NCI-H1092 (cell line): ENCODE measurements at places on chromosomes 11 and 22.

- no peak for DNase-seq
Observed at GRCh38 chr11:76672431-76673175, 2.1 kb upstream of the LRRC32 start.

GRCh38 chr22:22460635-22461034, 47.9 kb downstream of the ZNF280B start:
- DNase-seq: no peak

DNA sequence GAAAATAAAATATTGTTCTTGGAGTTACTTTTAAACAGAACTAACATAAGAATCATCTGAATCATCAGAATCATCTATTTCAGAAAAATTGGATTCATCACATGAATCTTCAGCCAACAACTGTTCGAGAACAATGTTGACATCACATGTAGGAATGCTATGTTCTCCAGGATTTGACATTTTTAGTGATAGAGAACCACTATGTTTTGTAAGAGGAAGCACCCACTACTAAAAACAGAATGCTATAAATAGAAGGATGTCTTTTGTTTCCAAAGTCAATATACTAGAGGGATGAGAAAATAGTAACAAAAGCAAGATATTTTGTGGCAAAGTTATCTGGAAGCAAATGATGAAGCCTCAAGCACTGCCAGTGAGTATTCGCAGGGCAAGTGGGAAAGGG, 263.4 kb upstream of the DDI1 start:
- no peak for DNase-seq

GRCh38 chr22:21014726-21015465, at the start of gene P2RX6:
P2RX6 (plus strand) TSS chr22:21015165; CDS start chr22:21015175, 10 bp downstream.
- DNase-seq: no peak

- DNase-seq: no peak
Observed at GRCh38 chr11:16807306-16807705, 68.9 kb downstream of the C11orf58 start.

DNA sequence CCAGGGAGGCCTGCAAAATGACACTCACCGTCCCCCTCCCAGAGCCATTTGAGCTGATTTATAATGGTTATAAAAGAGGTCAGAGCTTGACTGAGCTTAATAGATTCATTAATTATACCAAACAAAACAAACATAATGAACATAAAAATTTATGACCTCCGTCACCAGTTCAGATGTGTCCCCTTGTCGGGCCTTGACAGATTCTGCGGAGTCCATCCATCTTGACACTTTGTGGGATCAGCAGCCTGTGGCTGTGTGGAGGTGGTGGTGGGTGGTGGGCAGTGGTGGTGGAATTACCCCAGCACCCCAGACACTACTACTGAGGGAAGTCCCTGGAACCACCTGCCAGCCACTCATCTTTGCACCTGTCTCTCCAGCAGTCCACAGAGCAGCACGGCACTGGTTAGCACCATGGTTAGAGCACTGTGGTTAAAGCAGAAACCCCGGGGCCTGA, 83.5 kb downstream of the DSCAML1 start:
- no peak for DNase-seq

DNA sequence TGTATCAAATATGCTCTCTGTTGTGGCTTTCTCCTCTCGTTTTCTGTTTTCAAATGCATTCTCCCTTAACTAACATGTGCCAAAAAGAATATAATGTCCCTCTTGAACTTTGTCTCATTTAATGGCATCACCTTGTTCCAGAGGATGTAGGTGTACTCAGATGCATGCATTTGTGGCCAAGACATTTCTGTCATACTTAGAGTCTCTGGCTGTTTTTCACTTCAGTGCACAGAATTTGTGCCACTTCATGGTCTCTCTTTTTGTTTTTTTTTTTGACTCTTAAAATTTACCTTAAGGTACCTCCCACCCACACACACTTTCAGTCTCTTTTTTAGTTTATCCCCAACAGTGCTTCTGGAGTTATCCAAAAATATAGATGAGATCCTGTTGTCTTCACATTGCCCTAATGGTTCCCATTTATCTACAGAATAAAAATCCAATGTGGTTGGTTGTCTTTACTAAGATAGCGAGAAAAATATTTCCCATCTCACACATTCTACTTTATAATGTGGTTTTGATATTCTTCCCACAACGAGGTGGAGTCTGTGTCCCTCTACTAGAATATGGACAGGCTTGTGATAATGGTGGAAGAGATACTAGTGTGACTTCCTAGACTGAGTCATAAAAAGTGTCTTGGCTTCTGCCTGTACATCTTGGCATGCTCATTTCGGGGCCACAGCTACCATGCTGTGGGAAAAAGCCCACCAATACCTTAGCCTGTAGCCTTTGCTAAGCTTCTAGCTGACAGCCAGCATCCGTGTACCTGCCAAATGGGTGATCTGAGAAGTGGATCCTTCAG, 125.8 kb downstream of the DDX10 start:
- DNase-seq: no peak

DNA sequence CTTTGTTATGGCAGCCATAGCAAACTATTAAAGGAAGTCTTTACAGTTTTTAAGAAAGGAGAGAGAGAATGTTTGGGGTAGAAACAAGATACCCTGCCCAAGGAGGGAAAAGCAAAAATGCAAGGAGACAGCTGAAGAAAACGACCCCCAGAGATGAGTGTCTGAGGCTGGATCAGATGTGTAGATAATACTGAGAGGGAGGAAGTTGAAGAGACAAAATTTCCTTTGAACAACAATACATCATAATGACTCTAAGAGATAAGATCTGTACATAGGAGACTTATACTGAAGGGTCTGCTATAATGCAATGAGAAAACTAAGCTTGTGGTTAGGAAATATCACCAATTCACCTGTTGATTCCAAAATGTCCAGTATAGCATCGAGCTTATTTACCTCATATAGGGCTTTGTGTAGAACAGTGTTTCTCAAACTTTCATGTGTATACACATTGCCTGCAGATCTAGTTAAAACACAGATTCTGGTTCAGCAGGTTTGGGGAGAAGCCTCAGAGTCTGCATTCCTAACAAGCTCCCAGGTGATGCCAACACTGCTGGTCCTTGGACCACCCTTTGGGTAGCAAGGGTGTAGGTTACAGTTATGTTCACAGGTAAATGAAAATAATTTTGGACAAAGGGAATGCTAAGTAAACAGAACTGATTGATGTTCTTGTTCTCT, 5.8 kb upstream of the CEP295 start:
- DNase-seq: no peak

GRCh38 chr11:7056828-7057513, 31.8 kb upstream of the RBMXL2 start:
- no peak for DNase-seq

DNA sequence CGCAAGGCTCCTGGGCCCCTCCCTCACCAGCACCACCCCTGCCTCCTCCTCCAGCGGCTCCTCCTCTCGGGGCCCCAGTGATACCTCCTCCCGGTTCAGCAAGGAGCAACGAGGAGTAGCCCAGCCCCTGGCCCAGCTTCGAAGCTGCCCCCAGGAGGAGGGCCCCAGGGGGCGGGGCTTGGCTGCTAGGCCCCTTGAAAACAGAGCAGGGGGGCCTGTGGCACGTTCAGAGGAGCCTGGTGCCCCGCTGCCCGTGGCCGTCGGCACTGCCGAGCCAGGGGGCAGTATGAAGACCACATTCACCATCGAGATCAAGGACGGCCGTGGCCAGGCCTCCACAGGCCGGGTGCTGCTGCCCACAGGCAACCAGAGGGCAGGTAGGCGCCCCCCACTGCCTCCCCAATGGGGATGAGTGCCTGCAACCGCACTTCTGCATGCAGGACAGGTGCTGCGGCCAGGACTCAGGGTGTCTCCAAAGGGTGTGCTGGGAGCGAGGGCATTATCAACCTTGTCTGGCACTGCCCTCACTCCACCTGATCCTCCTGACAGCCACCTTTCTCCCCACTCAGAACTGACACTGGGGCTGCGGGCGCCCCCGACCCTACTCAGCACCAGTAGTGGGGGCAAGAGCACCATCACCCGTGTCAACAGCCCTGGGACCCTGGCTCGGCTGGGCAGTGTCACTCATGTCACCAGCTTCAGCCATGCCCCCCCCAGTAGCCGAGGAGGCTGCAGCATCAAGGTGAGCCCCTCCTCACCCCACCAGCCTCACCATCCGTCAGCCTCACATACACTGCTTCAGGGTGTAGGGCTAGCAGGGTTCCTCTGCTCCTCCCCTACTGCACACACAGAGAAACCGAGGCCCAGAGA, 10.2 kb downstream of the SMTN start:
- DNase-seq: no peak

DNA sequence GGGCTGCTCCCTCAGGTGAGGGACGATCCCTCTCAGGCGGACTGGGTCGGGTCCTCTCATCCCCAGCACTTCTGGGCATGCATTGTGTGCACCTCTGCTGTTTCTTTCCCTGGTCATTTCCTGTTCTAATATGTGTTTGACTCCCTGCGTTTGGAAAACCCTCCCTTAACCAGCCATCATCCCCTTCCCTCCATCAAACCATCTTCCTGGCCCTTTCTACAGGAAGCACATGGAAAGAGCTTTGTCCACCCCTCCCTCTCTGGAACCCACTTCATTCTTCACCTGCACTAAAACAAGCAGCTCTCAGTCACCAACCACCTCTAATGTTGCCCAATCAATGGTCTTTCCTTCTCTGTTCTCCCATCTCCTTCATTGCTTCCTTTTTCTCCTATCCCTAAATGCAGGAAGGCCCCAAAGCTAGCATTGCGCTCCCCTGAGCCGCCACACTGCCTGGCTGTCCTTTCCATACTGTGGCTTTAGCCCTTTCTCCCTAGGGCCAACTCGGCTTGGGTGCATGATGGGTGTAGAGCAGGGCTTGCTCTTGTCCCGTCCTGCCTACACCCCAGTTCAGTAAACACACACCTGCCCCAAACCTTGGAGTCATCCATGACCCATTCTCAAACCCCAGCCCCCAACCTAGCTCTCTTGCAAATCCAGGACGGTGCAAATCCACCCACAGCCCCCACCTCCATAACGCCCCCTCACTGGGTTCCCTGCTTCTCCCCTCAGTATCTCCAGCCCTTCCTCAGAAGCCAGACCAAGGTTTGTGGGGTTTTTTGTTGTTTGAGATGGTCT, 5.4 kb upstream of the GAS2L1 start:
- no peak for DNase-seq

GRCh38 chr11:59224351-59224928, 11.7 kb upstream of the MPEG1 start:
- no peak for DNase-seq

DNA sequence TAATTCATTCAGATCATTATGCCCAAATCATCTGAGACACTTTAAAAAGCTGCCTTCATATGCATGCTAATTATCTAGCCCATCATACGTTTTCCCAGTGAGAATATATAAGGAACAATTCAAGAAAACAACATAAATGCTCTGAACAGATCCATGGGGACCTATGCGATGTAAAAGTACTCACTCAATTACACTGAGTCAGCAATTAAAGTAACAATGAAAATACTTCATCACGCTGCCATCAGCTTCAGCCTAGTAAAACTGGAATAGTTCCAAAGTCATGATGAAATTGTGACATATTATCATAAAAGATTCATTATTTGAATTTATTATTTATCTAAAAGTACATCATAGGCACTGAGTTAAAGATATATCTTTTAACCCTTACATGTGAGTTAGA, 3.7 kb upstream of the OR8K5 start:
- no peak for DNase-seq

DNA sequence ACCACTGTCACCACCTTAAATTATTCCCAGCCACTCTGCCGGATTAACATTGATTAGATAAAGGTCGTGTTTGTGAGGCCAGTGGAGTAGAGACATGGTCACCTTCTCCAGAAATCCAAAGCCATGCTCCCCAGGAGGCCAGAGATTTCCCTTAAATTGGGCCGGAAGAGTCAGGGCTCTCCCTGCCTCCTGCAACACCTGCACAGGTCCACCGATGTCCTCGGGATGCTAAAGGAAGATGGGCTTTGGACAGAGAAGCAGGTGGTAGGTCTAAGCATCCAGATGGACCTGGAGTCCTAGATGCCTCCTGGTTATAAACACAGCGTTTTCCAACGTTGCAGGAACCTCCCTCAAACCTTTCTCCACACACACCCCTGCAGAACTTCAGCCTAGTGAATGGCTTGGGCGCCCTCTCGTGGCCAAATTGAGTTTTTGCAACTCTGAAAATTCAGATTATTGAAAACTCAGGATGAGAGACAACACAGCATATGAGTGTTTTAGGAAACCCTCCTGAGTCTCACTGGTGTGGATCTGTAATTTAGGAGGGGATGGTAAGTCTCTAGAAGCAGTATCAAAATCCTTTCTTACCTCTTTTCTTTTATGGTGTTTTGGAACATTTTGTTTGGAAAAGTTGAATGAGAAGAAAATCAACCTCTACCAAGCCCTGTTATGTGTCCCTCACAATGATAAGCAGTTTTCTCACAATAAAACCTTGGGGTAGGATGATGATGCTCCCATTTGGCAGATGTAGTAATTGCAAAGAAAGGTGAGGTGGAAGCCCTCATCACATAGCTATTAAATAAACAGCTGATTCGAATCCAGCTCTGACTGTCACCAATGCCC, 109.6 kb downstream of the RRAS2 start:
- peak; percentile 18 for DNase-seq

DNA sequence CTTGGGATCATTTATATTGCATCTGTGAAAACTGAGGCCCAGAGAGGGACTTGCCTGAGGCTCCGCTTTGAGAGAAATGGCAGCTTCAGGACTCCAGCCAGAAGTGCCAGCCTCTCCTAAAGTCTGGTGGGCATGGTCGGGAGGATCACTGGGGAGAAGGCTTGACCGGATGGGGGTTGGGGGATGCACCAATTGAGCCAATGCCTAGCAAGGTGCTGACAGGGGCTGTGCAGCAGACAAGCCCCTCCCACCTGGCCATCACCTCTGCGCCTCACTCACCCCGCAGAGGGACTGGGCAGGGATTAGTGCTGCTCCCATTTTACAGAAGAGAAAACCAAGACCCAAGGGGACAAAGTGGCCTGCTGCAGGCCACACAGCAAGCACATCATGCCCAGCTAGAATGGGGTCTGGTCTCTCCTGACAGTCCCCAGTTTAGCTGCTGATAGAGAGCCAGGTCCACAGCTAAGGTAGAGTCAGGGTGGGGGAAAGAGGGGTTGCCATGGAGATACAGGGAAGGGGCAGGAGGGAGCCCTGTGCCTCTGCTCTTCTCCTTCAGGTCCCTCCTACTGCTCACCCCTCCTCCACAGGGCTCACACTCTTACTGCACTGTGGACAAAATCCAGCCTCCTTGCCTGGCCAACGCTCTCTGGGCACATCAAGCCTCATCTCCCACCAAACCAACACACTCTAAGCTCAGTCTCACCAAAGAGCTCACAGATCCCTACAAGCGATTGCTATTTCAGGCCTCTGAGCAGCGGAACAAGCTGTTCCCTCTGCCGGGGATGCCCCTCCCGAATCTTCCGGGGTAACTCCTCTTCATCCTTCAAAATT, 29.5 kb downstream of the TEF start:
- DNase-seq: no peak

- no peak for DNase-seq
Observed at GRCh38 chr22:41987276-41987675, 11.3 kb upstream of the WBP2NL start.

GRCh38 chr22:39405346-39406085, 5.9 kb downstream of the TAB1 start:
- DNase-seq: no peak

DNA sequence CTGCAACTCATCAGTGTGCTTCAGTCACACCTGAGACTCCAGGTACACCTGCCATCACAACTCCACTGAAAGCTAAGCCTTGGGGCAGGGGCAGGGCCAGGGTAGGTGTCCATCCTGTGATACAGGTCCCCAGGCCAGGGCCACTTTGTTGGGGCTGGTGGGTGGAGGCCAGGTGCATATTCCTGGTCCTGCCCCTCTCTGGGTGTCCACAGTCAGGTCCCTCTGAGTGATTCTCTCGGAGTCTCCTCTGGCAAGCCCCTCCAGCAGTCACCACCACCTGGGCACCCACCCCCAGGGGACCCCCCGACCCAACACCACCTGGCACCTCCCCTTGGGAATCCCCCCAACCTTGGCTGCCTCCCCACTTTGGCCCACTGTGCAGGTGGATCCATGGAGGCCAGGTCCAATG, 9.5 kb upstream of the ACR start:
- no peak for DNase-seq
